ENCODE measurements at places on chromosomes 3 and 15.

DNA sequence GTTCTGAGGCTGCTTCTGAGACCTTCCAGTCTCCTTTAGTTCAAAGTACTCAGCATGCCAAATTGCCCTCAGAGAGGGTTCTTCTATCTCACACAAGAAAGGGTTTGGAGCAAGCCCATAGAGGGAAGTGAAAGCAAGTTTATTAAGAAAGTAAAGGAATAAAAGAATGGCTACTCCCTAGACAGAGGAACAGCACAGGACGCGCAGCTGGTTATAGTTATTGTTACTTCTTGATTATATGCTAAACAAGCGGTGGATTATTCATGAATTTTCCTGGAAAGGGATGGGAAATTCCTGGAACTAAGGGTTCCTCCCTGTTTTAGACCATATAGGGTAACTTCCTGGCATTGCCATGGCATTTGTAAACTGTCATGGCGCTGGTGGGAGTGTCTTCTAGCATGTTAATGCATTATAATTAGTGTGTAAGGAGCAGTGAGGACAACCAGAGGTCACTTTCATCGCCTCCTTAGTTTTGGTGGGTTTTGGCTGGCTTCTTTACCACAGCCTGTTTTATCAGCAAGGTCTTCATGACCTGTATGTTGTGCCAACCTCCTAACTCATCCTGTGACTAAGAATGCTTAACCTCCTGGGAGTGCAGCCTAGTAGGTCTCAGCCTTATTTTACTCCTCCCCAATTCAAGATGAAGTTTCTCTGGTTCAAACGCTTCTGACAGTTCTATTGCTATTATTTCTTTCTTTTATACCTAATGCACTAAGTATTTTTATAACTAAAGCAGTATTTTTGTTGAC lies 26.3 kb downstream of the SCN11A start:
- no peak for DNase-seq

GRCh38 chr3:160629491-160629890 lies 47.5 kb upstream of the ARL14 start:
- DNase-seq: no peak

DNA sequence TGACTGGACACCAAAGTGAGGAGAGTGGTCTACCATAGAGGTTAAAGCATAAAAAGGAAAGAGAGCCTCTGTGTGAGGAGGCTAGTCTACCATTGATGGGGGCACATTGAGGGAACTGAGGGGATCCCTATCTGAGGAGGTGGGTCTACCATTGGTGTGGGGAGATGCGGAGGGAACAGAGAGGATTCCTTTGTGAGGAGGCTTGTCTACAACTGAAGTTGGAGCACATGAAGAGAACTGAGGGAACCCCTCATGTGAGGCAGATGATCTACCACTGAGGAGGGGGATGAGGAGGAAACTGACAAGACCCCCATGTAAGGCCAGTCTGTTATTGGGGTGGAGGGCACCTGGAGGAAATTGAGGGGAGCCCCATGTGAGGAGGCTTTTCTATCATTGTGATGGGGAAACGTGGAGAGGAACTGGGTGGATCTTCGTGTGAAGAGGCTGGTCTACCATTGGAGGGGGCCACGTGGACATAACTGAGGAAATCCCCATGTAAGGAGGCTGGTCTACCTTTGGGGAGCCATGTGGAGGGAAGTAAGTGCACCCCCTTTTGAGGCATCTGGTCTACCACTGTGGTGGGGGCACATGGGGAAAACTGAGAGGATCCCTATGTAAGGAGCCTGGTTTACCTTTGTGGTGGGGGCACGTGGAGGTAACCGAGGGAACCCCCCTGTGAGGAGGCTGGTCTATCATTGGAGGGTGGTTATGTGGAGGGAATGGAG lies 160.1 kb downstream of the FBLN2 start:
- no peak for DNase-seq

GRCh38 chr3:48835650-48836366 lies 11.9 kb downstream of the PRKAR2A start:
- DNase-seq: no peak

DNA sequence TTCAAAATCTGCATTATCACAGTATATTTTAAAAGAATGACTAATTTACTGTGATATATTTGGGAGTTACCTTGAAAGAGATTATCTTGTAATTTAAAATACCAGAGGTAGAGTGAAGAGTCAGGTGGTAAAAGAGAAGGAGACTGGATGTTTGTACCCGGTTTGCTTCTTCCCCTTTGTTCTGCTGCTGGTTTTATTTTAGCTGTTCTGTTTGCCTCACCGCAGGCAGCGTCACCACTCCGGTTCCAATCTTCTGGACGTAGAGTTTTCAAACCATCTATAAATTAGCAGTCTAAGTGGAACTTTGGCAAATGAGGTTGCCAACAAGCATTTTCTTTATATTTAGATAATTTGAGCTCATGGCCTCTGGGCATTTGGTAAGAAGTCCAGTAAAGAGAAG lies 38.2 kb downstream of the PPARG start:
- no peak for DNase-seq

All from GM13976 (cell line).